ENCODE measurements at places on chromosomes 1 and 21.
A peak's percentile ranks its signal among the peaks of the same experiment; 100 is the strongest.

- peak; percentile 87 for DNase-seq
Observed at GRCh38 chr1:37997256-37998088, 7.7 kb upstream of the SF3A3 start.

DNA sequence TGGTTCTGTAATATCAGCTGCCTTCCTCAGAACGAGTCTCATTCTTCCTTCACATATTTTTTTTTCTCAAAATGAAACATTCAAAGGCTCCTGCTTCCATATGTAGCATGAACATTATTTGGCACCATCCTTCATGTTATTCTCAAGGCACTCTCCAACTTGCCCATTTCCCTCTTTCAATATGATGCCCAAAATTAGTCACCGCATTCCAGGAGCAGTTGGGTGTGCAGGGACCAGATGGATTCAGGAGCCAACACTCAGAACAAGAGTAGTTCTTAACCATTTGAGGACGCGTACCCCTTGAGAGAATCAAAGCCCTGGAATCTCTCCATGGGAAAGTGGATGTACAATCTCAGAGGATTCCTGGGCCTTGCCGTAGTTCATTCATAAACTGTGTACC lies 50.3 kb downstream of the KCNK1 start:
- no peak for DNase-seq

GRCh38 chr1:29835874-29836273 lies 599.6 kb downstream of the PTPRU start:
- peak; percentile 64 for DNase-seq

DNA sequence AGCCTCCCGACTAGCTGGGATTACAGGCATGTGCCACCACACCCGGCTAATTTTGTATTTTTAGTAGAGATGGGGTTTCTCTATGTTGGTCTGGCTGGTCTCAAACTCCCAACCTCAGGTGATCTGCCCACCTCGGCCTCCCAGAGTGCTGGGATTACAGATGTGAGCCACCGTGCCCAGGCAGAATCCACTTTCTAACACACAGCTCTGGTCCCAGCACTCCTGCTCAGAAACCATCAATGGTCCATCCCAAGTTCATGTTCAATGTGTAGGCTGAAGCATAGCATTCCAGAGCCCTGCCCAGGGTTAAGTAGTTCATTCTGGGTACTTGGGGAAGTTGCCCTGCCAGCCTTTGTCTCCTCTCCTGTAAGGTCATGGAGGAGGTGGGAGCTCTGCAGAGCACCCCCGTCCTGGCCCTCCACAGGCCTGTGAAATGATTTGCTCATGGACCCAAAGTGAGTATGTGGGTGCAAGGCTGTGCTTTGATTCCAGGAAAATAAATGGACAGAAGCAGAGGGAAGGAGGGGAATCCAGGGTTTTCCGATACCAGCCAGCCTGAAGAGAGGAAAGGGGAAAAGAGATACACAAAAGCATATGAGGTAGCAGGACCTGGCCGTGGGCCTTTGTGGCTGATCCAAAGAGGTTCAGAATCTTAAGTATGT lies 55.2 kb downstream of the NENF start:
- no peak for DNase-seq

Measured in vagina (tissue), 2 donors.